ENCODE measurements at places on chromosomes 3 and 15.
A peak's percentile ranks its signal among the peaks of the same experiment; 100 is the strongest.

DNA sequence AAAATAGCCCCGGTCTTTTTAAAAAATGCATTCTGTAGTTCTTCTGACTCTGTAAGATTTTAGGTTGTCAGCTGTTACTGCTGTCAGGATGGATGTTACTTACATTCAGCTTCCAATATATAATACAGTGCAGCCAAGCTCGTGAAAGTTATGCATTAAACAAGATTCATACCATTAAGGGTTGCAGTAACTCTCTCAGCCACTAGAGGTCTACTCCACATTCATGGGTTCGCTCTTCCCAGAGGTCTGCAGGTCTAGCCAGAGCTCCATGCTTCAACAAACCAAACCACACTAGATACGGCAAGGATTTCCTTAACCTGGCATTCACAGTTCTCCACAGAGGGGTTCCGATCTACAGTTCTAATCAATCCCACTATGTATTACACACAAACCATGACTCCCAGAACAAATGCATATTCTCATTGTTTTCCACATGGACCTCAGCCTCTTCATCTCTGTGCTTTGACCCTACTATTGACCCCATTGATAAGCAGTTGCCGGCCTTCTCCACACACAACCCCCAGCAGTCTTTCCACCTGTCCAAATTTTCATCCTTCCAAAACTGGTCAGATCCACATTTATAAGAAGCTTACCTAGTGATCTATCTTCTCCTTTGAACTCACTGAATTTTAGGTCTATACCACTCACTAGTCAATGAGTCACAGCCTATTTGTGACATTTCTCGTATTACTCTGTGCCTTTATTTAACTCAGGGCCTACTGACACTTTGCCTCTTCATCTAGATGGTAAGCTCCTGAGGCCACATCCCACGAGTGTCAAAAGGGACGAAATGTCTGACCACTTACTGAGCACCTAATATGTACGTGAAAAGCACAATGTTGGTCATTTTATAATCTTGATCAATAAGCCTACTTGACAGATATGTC is 33.7 kb downstream of the RORA start:
- no peak for DNase-seq

- DNase-seq, result no peak
These were observed 238.1 kb upstream of the SETMAR start for GRCh38 chr3:4065085-4065484.

DNA sequence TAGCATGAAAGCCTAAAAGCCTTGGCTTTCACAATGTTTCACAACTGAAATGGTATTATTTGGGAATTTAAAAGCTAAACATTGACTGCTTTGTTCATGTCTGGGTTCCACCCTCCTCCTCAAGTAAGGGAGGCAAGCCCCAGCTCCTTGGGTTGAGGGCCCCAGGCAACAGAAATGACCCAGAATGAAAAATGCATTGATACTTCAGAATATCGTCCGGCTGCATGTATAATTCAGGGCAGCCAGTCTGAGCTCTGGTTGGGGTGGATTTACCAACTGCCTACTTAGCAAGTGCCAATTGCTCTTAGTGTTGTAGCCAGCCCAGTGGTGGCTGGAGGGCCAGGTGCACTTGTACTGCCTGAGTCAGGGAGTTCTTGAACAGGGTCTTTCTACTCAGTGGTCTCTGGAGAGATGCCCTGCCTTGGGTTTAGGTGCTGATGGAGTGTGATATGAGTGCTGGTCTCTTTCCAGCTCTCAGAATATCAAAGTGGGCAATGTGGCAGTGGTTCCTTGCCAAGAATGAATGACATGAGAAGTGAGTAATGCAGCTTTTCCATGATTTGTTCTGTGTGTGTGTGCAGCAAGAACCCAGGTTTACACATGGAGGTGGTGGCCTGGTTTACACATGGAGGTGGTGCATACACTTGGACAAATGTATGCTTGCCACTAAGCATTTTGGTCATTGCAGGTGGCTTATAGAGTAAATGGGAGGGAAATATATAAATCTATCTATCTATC is 40.9 kb upstream of the ADAMTSL3 start:
- DNase-seq, result no peak

DNA sequence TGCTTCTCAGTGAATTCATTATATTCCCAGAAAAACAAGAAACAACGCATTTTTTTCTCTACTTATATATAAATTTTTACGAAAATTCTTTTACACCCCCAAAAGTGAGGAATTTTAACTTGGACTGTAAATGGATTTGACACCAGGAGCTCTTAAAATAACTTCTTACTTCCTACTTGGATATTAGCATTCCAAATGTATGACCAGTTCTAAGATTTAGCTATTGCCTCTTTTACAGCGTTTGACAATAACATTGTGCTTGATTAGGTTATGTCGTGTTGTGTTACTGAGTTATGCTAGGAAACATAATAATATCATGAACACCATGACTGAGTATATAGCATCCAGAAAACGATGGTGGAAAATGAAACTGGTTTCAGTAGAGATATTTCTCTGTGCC is 177.0 kb downstream of the CNTN6 start:
- no peak for DNase-seq

GRCh38 chr15:101242160-101242998 is 9.5 kb downstream of the CHSY1 start:
- no peak for DNase-seq

- DNase-seq, result no peak
These were observed 21.3 kb upstream of the ALDH1A3 start for GRCh38 chr15:100858294-100858693.

GRCh38 chr3:111947231-111947630 is 31.6 kb upstream of the ABHD10 start:
- DNase-seq, result no peak

DNA sequence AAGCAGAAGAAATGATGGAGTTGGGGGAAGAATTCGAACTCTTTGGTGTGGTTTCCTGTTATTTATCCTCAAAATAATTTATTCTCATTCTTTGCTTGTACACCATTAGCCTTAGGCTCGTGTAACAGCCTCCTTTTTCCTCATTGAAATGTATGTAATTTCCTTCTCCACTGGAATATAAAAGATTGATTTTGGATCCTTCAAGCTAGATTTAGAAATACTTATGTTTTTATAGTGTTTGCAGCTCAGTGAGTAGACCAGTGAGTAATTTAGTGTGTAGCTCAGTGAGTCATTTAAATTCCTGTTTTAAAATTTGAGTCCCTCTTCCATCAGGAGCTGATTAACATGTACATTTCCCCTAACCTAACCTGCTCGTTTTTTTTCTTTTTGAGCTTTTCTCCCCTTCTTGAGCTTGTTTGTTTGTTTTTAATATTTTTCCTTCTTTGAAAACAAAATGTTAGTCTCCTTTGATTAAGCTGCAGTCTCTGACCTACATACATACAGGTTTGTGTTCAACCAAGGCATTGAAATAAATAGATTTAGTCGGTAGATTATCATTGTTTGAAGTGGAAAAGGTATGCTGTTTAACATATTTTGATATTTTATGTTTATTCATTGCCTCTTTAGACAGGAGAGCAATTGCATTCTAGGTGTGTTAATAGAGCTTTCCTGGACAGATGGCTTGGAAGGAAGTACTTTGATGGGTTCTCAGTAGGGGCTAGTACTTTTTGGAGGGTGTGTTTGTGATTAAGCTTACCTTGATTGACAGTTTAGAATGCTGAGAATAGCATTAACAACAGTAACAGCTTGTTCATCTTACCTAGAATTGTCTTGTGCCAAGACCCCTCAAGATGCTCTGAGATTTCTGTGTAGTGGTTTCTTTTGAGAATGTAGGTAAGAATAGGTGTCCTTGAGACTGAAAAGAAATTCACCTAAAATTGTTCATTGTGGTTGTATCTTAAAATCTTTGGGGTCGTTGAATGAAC is 5.9 kb downstream of the USP3 start:
- DNase-seq, result no peak

GRCh38 chr15:59373215-59373614 is 544 bp upstream of the MYO1E start:
- no peak for DNase-seq

GRCh38 chr3:143808030-143808429 is 40.2 kb downstream of the SLC9A9 start:
- no peak for DNase-seq

GRCh38 chr3:60475096-60475495 is 776.2 kb downstream of the FHIT start:
- no peak for DNase-seq

GRCh38 chr3:173025941-173026340 is 115.1 kb downstream of the SPATA16 start:
- no peak for DNase-seq

DNA sequence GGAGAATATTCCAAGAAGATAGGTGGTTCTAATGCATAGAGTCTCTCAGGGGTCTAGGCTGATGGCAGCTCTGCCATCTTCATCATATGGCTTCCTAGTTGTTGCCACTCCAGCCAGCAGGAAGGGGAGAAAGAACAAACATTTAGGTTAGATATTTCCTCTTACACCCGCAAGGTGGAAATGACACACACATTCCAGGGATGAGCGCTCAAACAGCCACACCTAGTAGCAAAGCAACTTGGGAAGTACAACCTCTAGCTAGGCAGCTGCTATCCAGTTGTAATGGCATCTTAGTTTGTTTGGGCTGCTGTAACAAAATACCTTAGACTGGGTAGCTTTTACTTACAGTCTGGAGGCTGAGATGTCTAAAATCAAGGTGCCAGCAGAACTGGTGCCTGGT is 51.9 kb upstream of the ADAMTSL3 start:
- DNase-seq, result no peak

- DNase-seq, result no peak
These were observed 44.0 kb downstream of the MLH1 start for GRCh38 chr3:37037352-37037751.

GRCh38 chr3:61111825-61112224 is 139.4 kb downstream of the FHIT start:
- no peak for DNase-seq

DNA sequence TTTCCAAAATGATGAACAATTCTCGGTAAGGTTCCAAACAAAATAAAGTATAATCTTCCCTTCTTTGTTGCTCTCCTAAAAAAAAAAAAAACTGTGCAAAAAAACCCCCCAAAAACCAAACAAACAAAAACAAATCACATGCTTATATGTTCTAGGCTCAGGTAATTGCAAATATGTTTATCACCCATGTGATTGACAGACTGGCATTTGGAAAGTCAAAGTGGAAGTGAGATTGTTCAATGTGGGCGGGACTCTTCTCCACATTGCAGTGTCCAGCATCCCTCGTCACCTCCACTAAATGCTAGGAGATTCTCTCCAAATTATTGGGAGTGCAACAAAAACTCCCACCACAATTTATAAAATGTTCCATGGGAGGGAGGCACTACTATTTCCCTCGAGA is 57.6 kb upstream of the CACNA1D start:
- no peak for DNase-seq

- peak; percentile 37 for DNase-seq
These were observed 22.5 kb downstream of the GLB1 start for GRCh38 chr3:33074217-33075067.
